ENCODE measurements at places on chromosomes 6 and 20.

DNA sequence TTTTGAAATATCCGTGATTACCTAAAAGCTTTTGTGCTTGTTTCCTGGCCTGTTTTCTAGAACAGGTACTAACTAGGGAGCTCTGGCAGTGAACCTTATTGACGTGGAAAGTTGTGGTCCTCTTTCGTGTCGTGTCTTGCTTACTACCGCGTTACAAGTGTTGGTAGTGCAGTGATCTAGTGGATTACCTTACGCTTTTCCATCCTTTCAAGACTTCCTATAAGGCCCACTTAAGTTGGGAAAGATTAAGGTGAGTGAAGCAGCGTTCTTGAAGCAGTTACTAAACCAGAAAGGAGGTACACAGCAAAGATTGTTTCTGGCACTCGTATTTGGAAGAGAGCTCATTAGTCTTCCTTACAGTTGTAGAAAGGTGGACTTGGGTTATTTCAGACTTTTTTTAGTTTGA lies 1.9 kb downstream of the PNRC1 start:
- DNase-seq: no peak

DNA sequence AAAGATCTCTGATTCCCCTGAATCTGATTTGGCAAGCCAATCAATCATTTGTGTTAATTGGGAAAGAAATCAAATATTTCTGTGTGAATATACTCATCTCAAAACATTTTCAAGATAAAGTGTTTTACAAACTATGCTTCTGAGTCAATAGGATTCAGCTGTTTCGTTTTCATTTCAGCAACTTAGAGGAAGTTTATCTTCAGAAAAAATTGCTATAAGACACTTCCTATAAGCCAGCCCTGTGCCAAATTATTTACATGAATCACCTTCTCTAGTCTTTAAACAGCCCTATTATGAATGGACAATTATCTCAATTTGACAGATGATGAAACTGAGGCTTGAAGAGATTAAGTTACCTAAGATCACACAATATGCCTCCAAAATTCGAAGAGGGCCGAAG lies 10.9 kb downstream of the DEFB129 start:
- DNase-seq: no peak

DNA sequence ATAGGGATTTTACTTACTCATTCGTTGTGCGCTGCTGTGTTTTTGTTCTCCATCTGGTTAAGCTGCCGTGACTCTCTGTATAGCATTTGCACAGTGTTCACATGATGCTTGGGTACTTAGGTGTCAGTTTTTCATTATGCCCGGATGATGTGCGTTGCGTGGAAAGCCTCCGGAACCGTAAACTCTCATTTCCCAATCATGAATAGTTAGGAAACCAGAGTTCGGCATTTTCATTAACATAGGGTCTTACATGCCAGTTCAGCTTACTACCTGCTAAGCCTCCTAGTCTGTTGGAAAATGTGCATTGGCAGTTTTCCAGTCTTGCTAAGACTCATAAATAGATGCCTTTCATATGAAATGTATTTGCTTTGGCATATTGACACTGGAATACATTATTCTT lies 483.4 kb upstream of the FLRT3 start:
- no peak for DNase-seq

DNA sequence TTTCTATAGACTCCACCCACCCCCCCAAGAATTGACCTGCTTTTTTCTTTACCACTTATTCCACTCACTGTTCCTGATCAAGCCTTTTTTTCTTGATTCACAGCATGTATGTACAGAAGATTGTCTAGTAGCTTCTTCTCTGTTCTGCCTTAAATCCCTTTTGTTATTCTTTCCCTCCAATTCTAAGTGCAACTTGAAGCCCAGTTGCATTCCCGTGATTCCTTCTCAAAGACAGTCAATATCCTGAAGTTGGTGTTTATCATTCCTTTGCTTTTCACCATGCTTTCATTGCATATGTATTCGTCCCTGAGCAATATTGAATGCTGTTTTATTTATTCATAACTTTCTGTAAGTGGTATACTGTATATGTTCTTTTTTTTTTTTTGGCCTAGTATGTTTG lies 21.0 kb downstream of the XRN2 start:
- no peak for DNase-seq

DNA sequence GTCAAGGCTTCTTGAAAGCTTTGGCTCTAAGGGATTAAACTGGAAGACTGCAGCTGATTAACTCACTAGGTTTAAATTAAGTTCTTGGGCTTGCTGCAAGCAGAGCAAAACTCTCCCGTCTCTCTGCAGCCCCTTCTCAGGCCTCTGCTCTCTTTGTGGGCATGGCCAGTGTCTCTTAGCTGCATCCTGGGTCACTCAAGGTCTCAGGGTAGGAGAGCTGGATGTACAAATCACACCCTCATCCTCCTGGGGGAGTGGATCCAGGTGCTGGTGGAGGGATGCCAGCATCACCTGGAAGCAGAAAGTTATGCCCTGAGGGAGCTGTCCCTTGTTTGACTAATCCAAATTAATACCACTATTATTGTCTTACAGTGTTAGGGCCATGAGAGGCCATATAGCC lies 35.8 kb downstream of the GCM1 start:
- DNase-seq: no peak

GRCh38 chr6:47663462-47664216 lies 34.7 kb upstream of the ADGRF4 start:
- no peak for DNase-seq

- no peak for DNase-seq
Observed at GRCh38 chr20:18412221-18412901, 54.5 kb downstream of the DZANK1 start.

GRCh38 chr6:68654134-68654533 lies 19.1 kb downstream of the ADGRB3 start:
- no peak for DNase-seq

GRCh38 chr6:20814494-20814893 lies 280.2 kb downstream of the CDKAL1 start:
- DNase-seq: no peak

GRCh38 chr6:5453546-5453945 lies 192.2 kb downstream of the FARS2 start:
- no peak for DNase-seq

Data from stimulated activated naive CD8-positive, alpha-beta T cell treated with anti-CD3 and anti-CD28 coated beads, Interleukin-15, Interleukin-2, amounts not matched to agents 100 U/mL and 50 U/mL, for 24 hours (primary cell).